Activated CD4-positive, CD25-positive, alpha-beta regulatory T cell treated with anti-CD3 and anti-CD28 coated beads, Interleukin-2, amount 50 U/mL, for 24 hours (primary cell): ENCODE measurements at places on chromosomes 11 and 22.

- no peak for ATAC-seq
These were observed 550.7 kb downstream of the INSC start for GRCh38 chr11:15665368-15665871.

DNA sequence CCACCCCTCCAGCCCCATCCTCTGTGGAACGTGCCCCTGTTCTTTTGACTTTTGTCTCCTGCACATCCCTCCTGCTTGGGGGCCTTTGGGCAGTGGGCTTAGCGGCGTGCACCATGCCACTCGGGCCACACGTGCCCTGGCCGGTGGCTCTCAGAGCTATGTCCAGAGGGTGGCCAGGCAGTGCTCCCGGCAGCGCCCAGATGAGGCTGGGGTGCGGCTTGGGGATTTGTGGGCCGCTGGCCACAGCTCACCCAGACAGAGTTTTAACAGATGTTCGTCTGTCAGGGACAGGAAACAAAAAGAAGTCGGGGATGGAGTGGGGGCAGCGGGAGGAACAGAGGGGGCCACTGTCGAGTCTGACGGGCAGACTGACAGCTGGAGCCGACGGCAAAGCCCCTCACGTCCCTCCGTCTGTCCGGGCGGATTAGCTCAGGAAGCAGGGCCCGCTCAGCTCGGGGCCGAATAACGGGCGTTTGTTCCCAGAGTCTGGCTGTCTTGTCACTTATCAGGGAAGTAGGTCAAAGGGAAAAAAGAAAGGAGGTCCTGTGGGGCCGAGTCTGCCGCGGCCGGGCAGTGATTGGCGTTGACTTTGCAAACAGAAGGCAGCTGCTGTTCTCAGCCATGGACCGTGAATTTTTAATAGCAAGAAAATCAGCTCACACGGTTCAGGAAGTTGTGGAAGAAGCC is 61.6 kb downstream of the LRP5 start:
- no peak for ATAC-seq

GRCh38 chr22:41216984-41217383 is 11.9 kb downstream of the L3MBTL2 start:
- no peak for ATAC-seq

DNA sequence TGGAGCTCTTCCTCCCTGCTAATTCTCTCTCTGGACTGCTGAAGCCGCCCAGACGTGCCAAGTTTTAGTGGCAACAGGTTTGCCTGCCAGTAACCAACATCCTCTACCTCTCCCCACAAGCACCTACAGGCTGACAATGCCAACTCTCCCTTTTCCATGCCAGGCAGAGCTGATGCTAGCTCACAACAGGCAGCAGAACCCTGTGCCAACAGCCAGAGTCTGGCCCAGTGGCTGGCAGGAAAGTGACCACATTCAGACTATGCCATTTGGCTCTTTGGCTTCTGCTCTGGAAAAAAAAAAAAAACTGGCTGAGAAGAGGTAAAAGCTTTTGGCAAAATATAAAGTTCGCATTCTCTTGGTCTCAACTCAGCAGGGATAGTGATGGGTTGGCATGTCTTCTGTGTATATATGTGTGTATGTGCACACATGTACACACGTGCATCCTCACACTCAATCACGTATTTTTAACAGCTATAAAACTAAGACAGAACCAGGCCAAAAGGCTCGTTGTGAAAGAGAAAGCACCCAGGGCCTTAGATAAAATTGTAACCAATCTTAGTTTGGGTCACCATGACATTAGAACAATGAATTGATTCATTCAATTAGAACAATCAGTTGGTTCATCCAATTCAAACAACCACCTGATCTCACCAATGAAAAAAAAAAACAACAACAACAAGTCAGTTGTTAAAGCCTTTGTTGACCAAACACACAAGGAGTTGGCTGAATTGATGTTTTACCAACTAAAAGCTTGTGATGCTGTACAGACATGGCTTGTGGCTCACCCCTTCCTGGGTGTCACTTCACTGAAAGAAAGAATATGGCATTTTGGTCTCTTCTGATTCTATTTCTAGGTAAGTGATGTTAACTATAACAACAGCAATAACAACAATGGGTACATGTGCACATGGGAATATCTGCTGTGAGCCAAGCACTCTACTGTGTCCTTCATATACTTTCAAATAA is 48.6 kb downstream of the TRIM29 start:
- no peak for ATAC-seq

- ATAC-seq = peak; percentile 52
These were observed 879 bp downstream of the TMEM121B start for GRCh38 chr22:17120281-17120680.

DNA sequence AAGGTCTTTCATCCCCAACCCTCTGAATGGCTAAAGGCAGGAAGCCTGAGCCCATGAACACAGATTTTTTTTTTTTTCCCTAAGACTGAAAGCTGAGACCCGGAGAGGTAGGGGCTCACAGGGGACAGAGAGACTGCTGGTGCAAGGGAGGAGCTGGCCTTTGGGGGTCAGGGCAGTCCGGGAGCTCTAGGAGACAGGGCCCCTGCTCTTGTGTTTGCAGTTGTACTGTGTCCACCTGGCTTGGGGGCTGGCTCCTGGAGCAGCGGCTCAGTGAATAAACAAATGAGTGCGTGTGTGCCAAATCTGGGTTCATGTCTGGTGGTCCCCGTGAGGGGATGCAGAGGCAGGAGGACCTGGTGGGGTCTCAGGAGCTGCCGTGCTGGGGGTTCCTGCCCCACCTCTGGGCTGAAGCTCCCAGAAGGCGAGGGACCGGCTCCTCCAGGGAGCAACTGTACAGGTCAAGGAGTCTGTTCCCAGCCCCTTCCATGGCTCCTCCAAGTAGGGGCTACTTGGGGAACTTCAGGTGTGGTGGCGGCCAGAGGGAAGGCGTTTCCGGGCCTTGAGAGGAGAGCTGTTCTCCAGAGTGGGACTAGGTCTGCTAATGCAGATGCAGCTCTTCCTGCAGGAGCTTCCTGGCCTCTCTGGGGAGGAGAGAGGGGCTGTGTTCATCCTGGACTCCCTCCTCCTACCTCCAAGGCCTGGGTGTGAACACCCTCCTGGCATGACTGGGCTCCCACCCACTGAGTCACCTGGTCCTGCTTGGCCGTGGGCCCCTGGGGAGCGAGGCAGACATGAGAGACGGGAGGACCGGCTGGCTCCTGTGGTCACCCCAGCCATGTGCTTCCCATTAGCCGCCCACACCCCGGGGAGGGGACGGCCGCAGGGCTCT is 57.6 kb downstream of the FBXO7 start:
- no peak for ATAC-seq

- ATAC-seq = no peak
These were observed 3.6 kb upstream of the CCND1 start for GRCh38 chr11:69637198-69637940.

- no peak for ATAC-seq
These were observed 768.8 kb downstream of the NTM start for GRCh38 chr11:132139181-132139580.

- no peak for ATAC-seq
These were observed 41.2 kb upstream of the KLHL35 start for GRCh38 chr11:75474240-75474639.

DNA sequence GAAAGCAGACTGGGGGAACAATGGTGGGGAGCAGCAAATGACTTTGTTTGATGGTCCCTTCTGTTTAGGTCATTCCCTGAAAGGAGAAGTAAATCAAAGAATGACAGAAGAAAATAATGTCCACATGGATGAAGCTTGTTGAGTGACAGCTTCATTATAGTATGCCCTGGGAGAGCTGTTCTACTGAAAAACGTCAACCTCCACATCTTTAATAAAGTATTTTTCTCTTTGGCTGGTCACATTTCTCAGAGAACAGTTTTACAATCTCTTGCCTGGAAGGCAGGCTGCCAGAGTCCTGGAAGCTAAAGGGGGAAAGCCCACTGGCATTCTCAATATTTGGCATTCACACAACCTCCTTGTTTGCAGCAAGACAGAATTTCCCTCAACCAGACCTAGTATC is 287.9 kb downstream of the SWAP70 start:
- ATAC-seq = no peak

GRCh38 chr11:86460461-86461385 is 86.0 kb downstream of the CCDC81 start:
- no peak for ATAC-seq

DNA sequence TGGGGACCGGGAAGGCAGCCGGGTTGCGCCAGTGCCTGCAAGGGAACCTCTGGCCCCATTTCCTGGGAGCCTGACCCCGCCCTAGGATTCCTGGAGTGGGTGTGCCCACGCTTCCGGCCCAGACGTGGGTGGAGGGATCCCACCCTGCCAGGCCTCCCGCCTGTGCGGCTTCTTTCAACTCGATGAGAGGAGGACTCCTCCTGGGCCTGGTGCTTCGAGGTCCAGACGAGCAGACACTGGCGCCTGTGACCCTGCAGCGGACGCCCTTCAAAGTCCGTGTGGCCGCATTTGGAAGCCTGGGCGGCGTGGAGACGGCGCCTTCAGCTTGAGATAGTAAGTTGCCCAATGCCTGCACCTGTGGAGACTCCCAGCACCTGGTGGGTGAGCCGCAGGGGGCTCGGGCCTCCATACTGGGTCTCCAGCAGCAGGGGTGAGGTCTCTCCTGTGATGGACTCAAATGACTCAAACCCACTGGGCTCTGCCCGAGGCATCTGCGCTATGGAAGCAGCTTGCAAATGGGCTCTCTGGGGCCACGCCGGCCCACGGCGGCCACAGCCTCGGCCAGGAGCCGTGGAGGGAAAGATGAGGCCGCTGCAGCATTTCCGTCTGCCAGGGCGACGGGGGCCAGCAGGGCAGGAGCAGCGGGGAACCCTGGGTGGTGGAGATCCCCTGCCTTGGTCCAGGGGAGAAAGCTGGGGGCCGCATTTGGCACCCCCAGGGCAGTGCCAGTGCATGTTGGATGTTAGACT is 64.3 kb upstream of the PPARA start:
- no peak for ATAC-seq

DNA sequence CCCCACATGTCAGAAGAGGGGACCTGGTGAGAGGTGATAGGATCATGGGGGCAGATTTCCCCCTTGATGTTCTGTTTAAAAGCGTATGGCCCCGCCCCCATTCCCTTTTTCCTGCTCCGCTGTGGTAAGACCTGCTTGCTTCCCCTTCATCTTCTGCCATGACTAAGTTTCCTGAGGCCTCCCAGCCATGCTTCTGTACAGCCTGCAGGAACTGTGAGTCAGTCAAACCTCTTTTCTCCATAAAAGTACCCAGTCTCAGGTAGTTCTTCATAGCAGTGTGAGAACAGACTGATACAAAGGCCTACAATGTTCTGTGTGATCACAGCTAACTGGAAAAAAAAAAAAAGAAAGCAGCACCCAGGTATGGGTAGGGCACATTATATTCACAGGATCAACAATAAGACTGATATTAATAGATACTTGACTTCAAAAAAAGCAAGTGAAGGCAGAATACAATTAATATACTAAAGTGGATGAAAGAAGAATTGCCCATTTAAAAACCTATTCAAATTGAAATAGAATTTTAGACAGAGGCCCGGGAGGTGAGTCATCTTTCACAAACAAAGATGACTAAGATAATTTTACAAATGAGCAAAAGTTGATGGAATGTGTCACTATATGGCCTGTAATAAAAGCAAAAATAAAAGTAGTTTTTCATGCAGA is 1.7 kb upstream of the OR52K1 start:
- ATAC-seq = peak; percentile 56

DNA sequence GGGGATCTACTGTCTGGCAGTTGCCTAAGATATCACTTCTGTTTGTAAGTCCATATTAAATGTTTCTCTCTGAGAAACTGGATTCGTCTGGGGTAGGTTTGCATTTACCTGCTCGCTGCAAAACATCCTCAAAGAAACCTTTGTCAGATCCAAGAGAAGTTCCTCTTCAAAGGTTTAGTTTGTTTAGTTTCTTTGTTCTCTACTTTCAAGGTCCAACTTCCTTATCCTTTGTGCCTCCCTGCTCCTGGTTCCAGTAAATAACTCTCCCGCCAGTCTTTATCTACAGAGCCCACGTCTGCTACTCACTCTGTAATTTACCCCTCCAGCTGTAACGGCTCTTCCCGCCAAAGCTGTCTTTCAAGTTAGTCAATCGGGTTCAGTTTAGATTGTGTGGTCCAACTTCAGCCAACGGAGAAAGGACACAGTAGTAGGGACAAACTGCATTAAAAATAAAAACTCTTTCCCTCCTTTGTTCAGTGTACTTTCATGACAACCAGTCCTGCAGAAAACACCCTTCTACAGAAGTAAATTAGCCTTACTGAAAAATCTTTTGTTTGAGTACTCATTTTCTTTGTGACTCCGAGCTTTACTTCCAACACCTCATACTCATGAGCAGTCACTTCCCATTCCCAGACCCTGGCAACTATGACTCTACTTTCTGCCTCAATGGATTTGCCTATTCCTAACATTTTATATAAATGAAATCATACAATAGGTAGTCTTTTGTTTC is 41.0 kb downstream of the TMPRSS5 start:
- ATAC-seq = no peak

DNA sequence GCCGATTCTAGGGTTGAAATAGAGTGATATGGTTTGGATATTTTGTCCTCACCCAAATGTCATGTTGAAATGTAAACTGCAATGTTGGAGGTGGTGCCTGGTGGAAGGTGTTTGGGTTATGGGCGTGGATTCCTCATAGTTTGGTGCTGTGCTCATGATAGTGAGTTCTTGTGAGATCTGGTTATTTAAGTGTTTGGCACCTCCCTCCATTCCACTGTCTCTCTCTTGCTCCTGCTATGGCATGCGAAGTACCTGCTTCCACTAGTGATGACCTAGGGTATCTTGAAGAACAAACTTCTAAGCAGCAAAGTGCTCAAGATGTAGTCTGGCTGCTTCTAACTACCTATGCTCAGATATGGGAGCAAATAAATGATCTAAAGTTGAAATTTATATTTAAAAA is 56.0 kb upstream of the TSPAN18 start:
- ATAC-seq = no peak

GRCh38 chr22:48416396-48417224 is 1411.1 kb downstream of the BRD1 start:
- no peak for ATAC-seq

DNA sequence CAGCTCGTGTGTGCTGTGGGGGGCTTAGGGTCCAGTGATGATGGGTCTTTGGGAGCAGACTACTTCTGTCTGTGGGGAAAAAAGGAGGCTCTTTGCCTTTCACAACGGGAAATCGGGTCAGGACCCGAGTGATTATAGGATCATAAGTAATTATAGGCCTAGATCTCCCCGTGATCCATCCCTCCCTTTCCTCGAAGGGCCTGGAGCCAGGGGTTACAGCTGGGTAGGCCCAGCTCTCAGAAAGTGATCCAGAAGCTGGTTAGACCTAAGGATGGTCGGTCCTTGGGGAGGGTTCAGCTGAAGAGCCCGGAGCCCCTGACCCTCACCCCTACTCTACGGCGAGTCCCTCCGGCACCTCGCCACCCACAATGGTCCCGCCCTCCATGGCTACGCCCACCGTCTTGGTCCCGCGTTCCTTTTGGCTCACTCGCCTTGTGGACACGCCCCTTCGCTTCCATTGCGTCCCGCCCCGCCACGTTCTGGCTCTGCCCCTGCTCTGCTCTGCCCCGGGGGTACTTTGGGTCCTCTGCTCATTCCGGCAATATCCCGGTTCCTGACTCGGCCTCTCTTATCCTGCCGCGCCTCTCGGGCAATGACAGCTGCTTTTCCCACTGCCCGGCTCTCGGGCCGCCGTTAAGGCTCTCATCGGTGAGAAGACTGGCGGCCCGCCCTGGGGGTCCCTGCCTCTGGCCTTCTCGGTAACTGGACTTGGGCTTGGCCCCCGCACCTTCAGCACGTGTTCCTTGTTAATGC is 5.0 kb downstream of the IGSF22 start:
- ATAC-seq = peak; percentile 91
